NCI-H1417 treated with DMSO at 0.1 percent for 48 hours (cell line): ENCODE measurements at places on chromosomes 12 and 14.
A peak's percentile ranks its signal among the peaks of the same experiment; 100 is the strongest.

DNA sequence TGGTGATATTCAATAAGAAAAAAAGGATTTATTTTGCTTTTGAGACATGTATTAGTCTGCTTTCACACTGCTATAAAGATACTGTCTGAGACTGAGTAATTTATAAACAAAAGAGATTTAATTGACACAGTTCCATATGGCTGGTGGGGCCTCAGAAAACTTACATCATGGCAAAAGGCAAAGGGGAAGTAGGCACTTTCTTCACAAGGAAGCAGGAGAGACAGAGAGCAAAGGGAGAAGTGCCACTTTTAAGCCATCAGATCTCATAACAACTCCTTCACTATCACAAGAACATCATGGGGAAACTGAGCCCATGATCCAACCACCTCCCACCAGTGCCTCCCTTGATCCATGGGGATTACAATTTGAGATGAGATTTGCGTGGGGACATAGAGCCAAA is 43.9 kb downstream of the BHLHE41 start:
- DNase-seq = no peak

DNA sequence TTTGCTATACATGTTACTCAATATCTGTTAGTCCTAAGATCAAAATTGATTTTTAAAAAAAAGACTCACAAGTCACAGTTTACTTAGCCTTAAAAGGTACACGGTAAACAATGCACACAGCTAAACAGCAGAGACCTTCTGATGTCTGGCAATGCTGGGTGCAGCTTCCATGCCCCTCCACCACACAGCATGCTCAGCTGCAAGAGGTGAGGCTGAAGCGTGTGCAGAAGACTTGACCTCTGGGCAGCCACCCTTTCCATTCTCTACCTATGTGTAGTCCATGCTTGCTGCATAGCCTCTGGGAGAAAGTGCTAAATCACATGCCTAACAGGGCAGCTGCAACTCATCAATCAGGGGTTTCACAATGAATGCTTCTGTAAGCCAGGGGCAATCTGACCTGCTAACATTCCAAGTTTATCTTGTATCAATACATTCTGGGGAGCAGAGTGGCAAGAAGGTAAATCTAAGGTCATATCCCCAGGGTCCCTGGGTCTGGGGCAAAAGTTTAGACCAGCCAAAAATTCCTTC is 44.5 kb upstream of the AMN1 start:
- DNase-seq = no peak

DNA sequence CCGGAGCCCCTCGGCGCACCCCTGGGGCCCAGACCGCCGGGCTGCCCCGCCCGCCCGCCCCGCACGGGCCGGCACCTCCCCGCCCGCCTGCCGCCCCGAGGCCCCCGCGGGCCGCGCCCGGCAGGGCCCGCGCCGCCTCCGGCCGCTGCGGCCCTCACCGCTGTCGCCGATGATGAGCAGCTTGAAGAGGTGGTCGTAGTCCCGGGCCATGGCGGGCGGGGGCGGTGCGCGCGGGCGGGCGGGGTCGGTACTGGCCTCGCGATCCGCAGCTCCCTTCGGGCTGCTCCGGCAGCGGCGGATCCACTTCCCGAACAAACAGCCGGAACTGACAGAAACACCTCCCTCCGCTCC is at the start of gene RAB35:
Gene RAB35, minus strand, starts transcription at position 313 of the 351 bp plus-strand sequence. Its CDS starts 103 bp downstream, at position 210.
- no peak for DNase-seq

DNA sequence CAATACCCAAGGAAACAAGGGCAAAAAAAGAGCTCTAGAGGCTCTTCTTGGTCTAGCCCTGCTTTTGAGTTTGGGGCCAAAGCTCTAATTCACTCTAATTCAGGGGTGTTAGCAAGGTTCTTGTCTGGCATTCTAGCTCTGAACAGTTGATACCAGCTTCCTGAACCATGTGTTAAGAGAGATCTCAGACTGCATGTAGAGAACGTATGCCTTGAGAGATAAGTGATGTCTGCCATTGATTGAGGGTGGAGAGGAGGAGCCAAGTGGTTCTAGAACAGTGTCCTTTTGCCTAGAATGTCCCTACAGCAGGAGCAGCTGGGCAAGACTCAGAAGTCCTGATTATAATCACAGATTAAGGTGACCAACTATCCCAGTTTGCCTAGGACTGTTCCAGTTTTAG is 18.2 kb upstream of the POC1B start:
- no peak for DNase-seq

- DNase-seq = no peak
Observed at GRCh38 chr14:106044949-106045596, 518.7 kb downstream of the TMEM121 start.

DNA sequence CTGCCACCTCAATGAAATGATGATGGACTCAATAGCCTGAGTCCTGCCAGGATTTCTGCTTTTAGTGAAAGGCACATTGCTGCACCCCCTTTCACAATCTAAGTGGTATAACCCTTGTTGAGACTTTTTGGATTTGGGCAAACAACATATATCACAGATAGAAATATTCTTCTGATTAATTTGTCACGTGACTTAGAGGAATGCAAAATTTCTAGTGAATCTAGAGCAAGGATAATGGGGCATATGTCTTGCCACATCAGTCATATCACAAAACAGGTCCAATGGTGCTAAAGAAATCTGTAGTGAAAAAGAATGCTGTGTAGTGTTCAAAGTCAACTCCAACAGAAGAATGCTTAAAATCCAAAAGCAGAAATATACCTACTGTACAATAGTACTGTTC is 1386.3 kb downstream of the LRFN5 start:
- DNase-seq = no peak

DNA sequence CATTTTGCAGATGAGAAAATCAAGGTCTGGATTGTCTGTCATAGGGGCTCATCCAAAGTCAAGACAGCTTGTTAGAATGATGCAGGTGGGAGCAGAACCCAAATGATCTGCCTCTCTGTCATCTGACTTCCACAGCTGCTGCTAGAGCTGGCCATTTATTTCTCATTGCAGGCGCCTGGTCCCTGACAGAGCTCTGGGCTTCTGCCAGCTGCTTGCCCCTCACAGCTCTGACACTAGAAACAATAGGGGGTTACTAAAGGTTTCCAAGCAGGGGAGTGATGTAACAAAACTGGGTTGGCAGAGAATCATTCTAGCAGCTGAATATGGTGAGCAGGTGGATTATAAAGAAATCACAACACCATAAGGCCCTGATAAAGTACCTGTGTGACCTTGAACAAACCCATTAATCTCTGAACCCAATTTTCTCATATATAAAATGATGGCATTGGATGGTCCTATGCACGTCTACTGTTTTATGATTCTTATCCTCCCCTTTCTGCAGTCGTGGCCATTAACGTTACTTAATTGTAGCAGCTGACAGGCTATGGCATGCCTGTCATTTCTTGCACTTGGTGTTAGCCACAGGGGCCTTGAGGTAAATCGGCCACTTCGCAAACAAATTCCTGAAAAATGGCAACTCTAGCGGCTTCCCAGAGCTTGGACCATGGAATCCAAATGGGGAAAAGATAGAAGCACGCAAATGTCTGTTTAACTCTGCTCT is 134.6 kb downstream of the RMST start:
- peak; percentile 86 for DNase-seq

DNA sequence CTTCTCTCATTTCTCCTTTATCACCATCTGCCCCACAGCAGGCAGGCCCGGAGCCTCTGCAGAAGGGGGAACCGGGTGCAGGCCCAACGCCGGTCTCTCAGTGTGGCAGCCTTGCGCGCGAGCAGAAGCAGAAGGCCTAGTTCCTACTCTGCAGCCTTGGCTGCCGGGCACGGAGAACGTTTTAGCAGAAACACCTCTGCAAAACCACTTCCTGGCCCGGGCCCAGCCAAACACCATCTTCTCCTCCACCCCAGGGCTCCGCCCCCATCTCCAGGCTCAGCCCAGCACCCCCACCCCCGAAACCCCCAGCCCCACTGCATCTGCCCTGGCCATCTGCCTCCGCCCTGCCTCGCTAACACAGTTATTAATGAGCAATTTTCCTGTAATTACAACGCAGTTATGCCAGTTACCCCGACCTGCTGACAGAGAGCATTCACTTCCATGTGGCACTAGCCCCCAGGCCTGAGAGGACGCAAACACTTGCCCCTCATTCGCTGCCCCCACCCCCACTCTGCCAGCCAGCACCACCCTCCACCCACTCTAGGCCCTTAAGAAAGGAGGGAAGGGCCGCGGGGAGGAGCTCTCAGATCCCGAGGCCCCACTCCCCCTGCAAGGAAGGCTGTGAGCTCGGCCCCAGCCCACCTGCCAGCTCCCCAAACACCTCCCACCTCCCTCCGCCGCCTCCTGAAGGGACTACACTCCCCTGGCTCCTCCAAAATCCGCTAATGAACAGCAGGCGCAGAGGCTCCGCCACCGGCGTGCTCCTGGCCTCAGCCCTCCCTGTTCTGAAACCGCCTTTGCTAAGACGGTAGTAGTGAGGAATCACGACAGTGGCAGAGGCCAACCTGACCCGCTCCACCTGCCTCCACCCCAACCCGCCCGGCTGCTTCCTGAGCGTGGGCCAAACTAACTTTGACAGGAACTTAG is 44.7 kb upstream of the FBRSL1 start:
- peak; percentile 62 for DNase-seq
